ENCODE measurements at places on chromosomes 5 and 9.

DNA sequence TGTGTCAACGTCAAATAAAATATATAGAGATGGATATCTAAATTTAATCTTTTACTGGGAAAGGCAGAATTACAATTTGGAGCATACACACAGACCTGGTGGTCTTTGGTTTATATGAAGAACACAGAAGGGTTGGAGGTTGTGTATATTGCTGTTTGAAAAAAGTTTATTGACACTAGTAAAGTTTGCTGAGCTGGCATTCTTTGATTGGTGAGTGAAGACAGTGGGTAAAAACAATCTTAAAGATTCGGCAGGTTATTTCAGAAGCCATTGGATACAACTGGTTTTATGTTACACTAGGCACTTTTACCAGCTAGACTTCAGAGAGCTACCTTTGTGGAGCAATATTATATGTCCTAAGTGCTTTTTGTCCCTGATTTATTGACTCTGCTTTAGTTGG is 27.2 kb downstream of the IZUMO3 start:
- DNase-seq = no peak

DNA sequence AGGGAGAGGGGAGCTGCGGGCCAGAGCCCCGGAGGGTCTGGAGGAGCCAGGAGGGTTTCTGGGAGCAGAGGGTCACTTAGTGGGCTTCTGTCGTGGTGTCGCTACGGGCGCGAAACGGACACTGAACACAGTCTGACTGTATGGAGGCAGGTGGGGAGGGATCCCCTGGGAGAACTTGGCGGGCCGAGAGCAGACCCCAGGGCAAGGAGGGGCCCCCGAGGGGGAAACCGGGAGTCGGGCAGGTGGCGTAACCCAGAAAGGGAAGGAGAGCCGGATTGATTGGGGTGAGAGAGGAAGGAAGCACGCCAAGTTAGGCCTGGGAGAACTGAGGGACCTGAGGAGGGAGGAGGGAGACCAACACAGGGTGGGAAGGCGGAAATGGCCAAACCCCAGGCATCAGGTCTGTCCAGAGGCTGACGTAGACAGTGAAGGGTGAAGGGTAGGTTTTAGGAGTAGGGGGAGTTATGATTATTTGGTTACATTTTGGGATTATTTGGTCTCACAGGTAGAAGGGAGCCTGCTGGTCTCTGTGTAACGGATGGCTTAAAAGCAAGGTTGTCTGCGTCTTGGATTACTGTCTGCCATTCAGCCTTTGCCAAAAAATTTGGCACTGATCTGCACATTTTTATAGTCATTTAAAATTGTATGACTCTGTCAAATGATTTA is 3.3 kb upstream of the MSMP start:
- DNase-seq = no peak

GRCh38 chr5:53099546-53099945 is 10.0 kb downstream of the MOCS2 start:
- DNase-seq = no peak

DNA sequence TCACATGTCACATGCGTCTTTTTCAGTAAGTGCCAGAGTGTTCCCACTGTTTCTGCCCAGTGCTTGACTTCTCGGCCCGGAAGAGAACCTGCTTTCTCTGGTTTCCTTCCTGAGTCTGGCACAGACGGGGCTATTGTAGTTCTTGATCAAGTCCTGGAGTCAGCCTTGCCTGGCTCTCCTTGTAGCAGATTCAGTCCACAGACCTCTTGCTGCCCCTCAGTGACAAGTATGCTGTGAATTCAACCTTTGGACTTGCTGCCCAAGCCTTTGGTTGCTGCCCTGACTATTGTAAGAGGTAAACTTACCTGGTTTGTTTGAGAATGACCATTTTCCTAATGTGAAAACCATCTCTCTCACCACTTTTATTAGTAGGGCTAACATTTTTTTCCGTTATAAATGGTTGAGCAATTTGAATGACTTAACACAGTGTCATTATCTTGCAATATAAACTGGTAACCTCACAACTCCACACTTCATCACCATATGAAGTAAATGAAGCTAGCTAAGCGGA is 24.7 kb downstream of the ZBTB34 start:
- DNase-seq = no peak

- DNase-seq = no peak
These were observed 42.8 kb upstream of the STXBP1 start for GRCh38 chr9:127568971-127569885.

DNA sequence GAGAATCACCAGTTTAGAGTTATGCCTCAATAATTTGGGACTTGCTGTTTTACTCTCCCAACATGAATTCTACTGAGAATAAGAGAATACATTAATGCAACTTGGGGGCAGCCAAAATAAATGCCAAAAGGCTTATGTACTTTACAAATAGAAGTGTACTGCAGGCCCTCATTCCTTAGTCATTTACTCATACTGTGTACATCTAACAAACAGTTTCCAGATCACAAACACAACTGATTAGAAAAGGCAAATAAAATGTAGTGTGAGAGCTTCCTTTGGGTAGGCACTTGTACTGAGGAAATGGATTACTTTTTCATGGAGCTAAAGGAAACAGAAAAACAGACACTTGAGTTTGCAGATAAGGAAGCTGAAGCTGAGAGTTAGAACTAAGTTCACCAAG is 12.6 kb downstream of the ANKDD1B start:
- no peak for DNase-seq

GRCh38 chr9:4788703-4789102 is 4.0 kb upstream of the RCL1 start:
- DNase-seq = no peak

DNA sequence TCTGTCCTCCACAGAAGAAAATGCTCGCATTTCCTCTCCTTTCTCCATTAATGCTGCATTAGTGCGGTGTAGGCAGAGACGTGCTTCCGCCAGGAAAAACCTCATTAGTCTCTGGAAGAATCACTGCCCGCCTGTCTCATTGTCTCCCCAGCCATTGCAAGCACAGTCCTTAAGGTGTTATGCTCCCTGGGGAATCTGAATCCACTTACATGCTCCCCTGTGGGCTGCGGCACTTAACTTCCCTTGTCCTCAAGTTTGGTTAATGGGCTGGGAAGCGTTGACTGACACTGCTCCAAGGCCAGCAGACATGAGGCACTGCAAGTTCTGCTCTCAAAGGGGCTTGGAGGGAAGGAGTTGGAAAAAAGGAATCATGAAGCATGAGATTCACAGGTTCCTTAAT is 41.6 kb downstream of the TARS1 start:
- no peak for DNase-seq

GRCh38 chr5:177447066-177447610 is 524 bp downstream of the PRR7 start:
- no peak for DNase-seq

- no peak for DNase-seq
These were observed 349.2 kb upstream of the MEF2C start for GRCh38 chr5:89232139-89232603.

DNA sequence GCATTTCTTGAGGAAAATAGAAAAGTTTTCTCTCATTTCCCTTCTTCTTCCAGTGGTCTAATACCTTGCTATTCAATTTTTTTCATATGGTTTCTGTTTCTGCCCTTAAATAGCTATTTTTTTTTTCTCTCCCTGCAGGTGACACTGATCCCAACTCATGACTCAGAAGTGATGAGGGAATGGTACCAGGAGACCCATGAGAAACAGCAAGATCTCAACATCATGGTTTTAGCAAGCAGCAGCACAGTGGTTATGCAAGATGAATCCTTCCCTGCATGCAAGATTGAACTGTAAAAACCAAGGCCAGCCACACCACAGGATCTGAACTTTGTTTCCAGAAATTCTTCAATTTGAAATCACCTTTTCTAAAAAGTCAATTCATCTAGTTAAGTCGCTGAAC is 97.7 kb downstream of the MAP1B start:
- DNase-seq = no peak

- no peak for DNase-seq
These were observed 915.7 kb downstream of the EFNA5 start for GRCh38 chr5:106755066-106755465.

DNA sequence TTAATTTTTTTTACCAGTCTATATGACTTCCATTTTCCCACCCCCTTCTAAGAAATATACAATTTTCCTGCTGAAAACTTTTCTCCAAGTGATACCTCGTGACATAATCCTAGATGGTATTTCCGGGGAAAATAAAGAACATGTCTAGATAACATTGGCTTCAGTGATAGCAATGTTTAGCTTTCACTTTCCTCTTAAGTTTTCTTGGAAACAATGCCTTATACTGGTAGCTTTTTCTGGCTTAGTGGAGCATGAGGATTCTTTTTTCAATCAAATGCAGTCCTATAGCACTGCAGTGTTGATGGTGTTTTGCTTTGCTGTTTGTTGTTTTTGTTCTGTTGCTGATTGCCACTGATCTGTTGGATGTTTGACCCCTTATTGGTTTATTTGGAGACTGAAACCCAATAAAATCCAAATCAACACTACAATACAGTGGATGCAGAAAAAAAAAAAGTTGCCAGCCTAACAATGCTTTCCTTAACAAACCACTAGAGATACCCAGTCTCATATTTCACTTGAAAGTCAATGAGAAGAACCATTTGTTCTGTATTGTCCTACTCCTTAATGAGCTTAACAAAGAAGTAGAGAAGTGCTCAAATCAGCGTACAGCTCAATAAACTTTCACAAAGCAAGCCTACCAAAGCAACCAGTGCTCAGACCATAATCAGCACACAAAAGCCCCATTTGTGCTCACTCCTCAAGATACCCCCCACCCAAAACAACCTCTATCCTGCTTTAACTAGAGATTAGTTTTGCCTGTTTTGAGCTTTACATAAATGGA is 74.2 kb upstream of the GRAMD2B start:
- DNase-seq = no peak

DNA sequence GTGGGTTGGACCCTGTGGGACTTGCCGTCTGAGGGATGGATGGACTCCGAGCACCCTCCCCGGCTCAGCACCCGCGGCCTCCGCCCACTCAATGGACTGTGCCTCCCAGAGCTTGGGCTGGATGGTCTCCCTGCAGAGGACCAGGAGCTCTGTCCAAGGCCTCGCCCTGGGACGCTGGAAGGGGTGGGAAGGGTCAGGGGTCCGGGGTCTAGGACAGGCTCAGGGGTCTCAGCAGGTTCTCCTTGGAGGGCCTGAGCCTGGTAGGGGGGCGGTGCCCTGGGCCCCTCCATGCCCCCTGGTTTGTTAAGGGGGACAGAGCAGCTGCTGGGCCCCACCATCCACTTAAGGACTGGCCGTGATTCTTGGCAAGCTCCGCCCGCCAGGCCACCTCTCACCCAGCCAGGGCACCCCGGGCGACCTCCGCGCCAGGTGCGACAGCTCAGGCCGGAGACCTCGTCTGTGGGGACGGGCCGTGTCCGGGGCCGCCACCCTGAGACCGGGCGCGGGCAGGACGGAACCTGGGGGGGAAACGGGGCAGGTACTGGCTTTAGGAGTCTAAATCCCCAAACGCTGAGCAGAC is 29.2 kb downstream of the EXOC3 start:
- DNase-seq = no peak

GRCh38 chr5:161530700-161531099 is 15.8 kb downstream of the GABRB2 start:
- no peak for DNase-seq

GRCh38 chr5:144504929-144505577 is 334.4 kb downstream of the KCTD16 start:
- DNase-seq = no peak

GRCh38 chr5:148828511-148829247 is 2.3 kb downstream of the ADRB2 start:
- DNase-seq = no peak

GRCh38 chr5:113682497-113683136 is 169.1 kb downstream of the YTHDC2 start:
- DNase-seq = no peak

DNA sequence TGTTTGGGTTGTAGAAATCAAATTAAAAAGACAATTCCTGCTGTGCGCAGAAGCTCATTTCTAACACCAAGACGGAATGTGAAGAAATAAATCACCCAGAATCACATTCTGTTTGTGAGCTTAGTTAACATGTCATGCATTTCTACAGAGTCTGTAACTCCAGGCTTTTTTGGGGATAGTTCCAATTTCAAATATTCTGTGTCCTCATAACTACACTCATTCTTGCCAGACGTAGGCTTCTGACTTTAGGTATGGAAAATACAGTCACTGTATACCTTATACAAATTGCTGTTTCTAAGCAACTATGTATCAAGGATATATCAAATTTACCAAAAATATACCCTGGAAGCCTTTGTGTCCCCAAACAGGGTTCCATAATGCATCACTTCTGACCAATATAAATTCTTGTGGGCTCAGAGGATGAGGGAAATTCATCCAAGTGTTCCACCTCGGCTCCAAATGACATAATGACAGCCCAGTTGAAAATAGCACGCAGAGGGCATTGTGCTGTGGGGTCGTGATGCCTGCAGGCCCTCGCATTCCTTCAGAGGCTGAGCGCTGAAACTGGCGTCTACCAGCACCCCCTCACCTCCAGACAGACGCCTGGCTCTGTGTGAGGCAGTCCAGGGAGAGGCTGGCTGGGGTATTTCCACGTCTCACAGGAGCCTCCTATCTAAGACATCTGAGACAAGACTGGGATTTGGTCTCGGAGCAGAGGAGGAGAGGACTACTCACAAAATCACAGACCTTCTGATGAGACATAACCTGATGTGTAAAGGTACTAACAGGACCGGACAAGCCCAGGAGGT is 79.8 kb downstream of the KLF4 start:
- no peak for DNase-seq

- no peak for DNase-seq
These were observed 603 bp downstream of the DENND1A start for GRCh38 chr9:123929177-123929869.

GRCh38 chr5:143481697-143482531 is 78.4 kb upstream of the NR3C1 start:
- no peak for DNase-seq

GRCh38 chr9:90770182-90770738 is 31.4 kb upstream of the SYK start:
- DNase-seq = no peak

GRCh38 chr9:135903358-135903656 is 4.0 kb downstream of the CAMSAP1 start:
- DNase-seq = no peak
